Stimulated activated effector memory CD8-positive, alpha-beta T cell treated with anti-CD3 and anti-CD28 coated beads, Interleukin-12 subunit alpha, Interleukin-12 subunit beta, amount 100 ng/mL, for 72 hours (primary cell): ENCODE measurements at places on chromosomes 11 and 22.

- no peak for DNase-seq
Observed at GRCh38 chr11:83020942-83021779, 50.5 kb downstream of the RAB30 start.

DNA sequence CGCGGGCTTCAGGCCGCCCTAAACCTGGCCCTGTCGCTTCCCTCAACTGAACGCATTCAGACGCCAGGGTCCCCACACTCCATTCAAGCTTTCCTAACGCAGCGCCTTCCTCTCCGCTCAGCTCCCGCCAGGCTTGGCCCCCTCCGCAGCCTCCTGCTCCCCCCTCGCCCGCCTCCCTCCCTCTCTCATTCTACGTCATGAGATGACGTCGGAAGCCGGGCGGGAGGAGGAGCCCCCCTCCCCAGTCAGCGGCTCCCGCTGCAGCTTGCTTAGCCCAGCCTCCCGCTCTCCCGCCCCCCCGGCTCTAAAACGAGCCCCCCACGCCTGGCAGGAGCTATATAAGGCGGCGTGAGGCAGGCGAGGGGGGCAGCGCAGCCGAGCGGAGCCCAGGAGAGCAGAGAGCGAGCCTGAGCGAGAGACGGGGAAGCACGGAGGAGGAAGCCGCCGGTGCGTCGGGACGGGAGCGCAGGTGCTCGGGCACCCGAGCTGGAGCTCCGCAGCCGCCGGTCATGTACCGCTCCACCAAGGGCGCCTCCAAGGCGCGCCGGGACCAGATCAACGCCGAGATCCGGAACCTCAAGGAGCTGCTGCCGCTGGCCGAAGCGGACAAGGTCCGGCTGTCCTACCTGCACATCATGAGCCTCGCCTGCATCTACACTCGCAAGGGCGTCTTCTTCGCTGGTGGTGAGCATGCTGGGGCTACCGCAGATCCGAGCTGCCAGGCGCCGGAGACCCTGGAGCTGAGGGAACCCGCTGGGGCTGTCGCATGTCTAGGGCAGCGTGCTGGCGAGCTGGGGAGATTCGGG, at the start of gene NPAS4:
NPAS4 (plus strand) TSS at position 365 of the 806 bp plus-strand sequence; CDS start at position 510, 145 bp downstream.
- DNase-seq = no peak

- no peak for DNase-seq
Observed at GRCh38 chr11:92391364-92391763, 166.7 kb downstream of the FAT3 start.

DNA sequence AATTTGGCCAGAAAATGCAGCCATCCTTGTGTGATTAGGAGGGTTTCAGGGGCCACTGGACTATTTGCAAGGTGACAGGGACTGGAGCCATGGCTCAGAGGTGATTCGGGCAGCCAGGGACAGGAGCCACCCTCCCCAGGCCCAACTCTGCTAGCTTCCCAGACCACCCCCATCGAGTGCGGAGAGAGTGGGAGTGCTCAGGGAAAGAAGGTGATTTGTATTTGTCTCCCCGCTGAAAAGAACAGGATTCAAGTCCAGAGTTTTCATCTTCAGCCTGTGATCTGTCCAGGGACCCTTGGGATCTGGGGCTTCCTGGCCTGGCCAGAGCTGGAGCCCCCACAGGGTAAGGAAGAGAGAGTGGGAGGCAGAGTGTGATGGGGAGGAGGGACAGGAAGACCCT, 22.4 kb upstream of the TEF start:
- no peak for DNase-seq

GRCh38 chr22:28742562-28742962, 723 bp downstream of the HSCB start:
- no peak for DNase-seq

GRCh38 chr22:46531581-46532175, 5.7 kb downstream of the CELSR1 start:
- DNase-seq = no peak

DNA sequence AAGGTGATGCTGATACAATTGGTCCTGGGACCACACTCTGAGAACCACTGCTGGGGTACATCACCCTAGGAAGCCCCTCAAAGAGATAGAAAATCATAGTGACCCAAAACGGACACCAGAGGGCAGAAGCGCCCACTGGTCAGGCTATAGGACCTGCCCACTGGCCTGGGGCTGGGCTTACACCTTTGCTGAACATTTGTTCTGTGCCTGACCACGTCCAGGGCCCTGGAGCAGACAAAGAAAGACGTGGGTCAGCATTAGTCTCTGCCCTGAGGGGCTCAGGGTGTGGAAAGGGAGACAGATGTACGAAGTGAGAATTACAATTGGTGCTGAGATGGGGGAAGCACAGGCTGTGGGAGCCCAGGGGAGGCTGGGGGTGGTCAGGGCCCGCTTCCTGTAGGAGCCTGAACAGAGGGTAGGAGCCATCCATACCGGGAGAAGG, 14.4 kb upstream of the SERPINH1 start:
- DNase-seq = no peak

GRCh38 chr11:65132988-65133700, 1.2 kb downstream of the SYVN1 start:
- no peak for DNase-seq

DNA sequence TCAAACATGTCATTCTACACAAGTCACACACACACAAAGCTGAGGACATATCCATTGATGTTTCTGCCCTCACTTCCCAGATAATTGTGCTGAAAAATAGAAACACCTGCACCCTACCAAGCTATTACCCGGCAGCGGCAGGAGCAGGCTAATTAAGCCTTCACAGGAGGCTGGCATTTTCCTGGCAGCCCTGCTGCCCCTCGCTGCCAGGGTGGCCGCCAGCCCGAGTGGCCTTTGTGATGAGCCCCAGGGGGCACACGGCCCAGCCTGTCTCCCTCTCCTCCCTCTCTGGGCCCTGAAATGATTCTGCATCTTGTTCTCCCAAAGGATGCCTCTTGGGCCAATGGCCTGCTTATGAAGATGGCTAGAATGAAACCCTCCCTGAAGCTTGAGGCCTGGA, 76.2 kb upstream of the TP53I11 start:
- no peak for DNase-seq

DNA sequence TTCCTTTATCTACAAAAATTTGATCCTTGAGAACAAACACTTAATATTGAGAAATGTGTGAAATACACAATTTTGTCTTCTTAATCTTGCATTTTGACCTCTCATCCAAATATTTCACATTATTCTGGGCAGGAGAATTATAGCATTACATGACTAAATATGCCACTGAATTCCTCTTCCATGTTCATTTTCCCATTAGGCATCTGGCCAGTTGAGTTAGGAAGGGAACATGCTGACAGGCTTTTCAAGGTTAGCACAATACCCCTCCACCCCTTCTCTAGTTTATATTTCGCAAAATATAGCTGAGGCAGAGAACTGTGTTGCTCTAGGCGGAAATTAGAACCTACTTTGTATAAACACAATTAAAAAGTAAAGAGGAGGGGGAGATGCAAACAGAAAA, 271.7 kb upstream of the ZC3H12C start:
- DNase-seq = no peak

- no peak for DNase-seq
Observed at GRCh38 chr22:38454353-38455075, 485 bp downstream of the KCNJ4 start.

DNA sequence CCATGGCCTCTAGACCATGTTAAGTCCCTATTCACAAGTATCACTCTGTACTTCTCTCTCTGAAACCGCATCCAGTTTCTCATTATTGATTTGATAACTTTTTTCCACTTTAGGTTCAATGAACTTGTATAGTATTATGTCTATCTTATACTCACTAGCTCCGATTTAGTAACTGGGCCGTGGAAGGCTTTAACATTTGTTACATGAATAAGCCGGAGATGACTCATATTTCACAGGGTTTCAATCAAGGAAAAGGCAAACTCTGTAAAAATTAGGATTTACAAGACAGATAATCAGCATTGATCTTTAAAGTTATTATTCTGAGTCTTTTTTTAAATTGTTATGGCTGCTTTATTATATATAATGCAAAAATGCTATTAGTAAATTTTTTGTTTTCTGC, 662.2 kb upstream of the CNTN5 start:
- no peak for DNase-seq

DNA sequence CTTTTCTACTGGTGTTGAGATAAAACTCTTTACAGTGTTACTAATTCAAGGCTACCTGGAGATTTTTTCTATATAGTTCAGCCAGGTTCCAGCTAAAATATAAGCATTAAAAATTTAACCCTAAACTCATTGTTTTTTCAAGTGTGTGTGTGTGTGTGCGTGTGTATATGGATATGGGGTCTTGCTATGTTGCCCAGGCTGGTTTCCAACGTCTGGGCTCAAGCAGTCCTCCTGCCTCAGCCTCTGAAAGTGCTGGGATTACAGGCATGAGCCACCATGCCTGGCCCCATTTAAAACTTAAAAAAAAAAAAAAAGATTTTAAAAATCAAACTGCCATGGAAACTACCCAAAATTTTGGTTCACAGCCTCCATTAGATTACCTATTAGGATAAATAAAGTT, 4.5 kb upstream of the PES1 start:
- no peak for DNase-seq
